ENCODE measurements at places on chromosomes 12 and 14. TPM values are rescaled to one million over a fixed set of nuclear protein-coding genes. Genes with fewer than 3 reads are reported as not detected.

DNA sequence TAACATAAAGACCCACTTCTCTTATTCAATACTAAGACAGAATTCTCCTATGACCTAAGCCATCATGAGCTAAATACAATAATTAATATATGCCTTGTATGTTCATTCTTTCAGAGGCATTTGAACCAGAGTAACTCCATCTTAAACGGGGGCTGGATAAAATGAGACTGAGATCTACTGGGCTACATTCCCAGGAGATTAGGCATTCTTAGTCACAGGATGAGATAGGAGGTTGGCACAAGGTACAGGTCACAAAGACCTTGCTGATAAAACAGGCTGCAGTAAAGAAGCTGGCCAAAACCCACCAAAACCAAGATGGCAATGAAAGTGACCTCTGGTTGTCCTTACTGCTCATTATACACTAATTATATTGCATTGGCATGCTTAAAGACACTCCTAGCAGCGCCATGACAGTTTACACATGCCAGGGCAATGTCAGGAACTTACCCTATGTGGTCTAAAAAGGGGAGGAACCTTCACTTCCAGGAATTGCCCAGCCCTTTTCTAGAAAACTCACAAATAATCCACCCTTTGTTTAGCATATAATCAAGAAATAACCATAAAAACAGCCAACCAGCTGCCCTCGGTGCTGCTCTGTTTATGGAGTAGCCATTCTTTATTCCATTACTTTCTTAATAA, 260.7 kb downstream of the SSPN start:
- DNase-seq = no peak

DNA sequence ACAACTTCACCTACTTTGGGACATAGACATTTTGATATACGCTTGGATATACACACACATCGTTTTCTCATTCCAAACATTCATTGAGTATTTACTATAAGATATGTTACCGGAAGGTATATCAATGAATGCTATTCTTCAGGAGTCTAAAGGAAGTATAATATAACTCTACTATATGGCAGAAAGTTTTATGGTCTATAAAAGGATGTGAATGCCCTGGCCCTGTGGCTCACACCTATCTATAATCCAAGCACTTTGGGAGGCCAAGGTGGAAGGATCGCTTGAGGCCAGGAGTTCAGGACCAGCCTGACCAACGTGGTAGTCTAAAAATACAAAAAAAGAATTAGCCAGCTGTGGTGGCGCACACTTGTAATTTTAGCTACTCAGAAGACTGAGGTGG, 5.6 kb downstream of the NRIP2 start:
- no peak for DNase-seq

- no peak for DNase-seq
Measured at GRCh38 chr14:77240336-77240915, 30.6 kb downstream of the NGB start.

DNA sequence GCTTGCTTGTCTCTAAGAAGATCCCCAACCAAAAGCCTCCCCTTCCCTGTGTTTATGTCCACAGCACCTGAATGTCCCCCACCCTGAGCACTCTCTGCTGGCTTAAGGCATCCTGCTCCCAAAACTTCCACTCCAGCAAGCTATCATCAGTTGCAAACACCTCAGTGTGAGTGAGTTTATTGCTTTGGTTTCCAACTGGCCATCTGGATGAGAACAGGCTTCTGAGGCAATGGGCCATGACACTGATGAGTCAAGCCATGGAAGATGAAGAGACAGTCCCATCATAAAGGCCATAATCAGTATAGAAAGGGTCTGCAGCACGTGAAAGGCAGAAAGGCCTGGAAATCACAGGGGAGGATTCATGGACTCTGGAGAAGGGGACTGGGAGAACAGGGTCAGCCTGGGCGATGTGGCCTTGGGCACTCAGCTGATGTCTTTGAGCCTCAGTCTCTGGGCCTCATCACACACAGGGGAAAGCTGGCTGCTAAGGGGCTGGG, 12.8 kb downstream of the CMKLR1 start:
- DNase-seq = no peak

DNA sequence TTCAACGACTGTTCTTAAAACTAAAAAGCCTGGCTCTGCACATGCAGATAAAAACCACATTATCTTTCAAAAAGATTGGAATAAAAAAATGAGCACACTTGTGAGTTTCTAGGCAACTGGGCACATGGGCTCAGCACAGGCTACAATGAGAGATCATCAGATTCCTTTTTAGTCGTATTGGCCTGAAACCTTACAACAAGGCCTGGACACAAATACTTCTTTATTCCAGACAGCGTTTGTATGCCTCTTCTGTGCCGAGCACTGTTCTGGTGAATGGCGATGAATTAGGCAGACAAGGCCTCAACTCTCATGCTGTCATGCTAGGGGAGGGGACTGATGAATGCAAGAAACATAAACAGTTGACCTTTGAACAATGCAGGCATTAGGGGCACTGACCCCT, 463.0 kb downstream of the AACS start:
- no peak for DNase-seq

DNA sequence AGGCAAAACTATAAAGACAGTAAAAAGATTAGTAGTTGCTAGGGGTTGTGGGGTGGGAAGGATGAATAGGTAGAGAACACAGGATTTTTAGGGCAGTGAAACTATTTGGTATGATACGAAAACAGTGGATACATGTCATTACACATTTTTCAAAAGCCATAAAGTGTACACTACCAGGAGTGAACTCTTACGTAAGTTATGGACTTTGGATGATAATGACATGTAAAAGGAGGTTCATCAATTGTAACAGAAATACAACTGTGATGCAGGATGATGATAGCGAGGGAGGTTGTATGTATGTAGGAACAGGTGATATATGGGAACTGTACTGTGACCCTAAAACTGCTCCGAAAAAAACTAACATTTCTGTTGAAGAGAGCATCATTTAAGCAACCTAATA, 15.1 kb upstream of the FGF6 start:
- DNase-seq = no peak

DNA sequence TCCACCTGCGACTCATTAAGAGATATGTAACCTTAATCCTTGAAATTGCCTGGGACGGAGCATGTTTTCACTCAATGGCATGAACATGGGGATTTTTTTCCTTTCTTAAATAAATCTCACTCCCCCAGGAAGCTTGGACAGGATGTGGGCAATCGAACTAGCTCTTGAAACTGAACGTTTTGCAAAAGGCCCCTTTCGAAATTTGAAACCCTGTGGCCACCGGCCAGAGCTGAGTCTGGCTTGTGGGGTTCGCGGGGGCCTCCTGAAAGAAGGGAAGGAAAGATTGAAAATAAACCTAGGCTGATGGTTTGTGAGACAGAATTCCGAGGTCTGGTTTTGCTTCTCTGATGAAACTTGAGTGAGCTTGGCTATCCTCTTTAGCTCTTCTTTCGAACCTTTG, 101.4 kb upstream of the RTL1 start:
- DNase-seq = no peak

DNA sequence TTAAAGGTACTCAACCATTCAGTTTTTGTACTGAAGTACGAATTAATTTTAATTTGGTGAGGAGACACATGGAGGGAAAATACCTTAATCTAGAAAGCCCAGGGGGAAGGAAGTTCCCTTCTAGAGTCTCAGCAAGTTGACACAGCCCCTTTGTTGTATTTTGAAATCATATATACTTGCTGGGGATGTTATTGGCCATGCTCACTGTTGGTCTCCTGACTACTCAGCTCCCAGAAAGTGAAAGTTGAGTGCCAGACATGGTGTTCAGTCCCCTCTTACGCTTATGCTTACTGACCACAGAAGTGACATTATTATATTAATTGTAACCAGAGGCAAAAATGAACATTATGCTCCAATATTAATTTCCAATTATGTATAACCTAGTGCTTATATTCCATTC, 28.1 kb downstream of the ARF6 start:
- no peak for DNase-seq

DNA sequence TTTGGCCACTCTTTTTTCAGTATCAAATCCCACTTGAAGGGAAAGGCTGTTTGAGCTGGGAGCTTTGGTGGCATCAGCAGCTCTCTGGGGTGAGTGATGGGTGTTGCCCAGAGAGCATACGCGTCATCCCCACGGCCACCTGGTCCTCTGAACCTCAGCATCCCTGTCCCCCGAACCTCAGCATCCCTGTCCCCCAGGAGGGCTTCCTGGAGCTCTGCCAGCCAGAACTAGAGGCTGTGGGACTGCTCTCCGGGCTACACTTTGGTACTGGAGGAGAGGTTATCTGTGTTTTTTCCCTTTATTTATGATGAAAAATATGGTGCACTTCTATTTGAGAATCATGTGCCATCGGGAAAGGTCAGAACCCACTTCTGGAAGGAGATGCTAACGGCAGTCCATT, 131.5 kb upstream of the RTL1 start:
- no peak for DNase-seq

DNA sequence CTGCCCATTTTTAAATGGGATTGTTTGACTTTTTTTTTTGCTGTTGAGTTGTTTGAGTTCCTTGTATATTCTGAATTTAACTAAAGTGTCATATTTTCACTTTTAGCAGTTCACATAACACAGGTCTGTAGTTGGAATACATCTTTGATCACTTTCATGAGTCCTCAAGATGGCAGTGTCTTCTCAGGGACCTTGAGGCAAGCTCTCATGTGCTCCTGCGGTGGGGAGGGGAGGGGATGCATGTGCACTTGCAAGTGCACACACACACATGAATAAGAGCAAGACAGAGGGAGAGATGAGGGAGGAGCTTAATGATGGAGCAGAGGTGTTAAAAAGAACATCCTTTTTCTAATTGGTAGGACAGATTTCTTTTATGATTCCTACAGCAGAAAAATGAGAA, 291.4 kb upstream of the OR4E1 start:
- no peak for DNase-seq

GRCh38 chr12:86196465-86196864, 59.7 kb downstream of the MGAT4C start:
- no peak for DNase-seq

Gene TECPR2
- polyA plus RNA-seq = 5.6 TPM

Gene FRMD6
- 18.8 TPM for polyA plus RNA-seq

Gene USP30
- polyA plus RNA-seq = 7.2 TPM

Gene MIP
- polyA plus RNA-seq = not detected

Gene AQP6
- polyA plus RNA-seq = not detected

Gene SIX4
- polyA plus RNA-seq = 2.3 TPM

Gene RNASE7
- polyA plus RNA-seq = not detected

Measured in A549 (cell line).